ENCODE measurements at places on chromosomes 11 and 22. TPM values are rescaled to one million over a fixed set of nuclear protein-coding genes. Genes with fewer than 3 reads are reported as not detected.

Gene CBLIF
- not detected for total RNA-seq

Gene SCGB1C1
- total RNA-seq = not detected

DNA sequence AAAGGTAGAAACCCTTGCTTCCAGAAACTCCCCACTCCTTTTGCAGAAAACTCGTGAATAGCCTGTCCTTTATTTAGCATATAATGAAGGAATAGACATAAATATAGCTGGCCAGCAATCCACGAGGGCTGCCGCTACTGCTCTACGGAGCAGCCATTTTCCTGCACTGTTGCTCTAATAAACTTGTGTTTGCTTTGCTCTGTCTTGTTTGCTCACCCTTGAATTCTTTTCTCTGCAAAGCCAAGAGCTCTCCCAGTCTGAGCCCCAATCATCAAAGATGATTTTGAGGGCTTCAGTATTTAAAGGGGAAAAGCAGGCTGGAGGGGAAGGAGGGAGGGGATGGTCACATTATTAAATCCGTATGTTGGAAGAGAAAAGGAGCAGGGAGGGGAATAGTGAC, 16.6 kb upstream of the CHKA start:
- no peak for DNase-seq

- DNase-seq = no peak
Observed at GRCh38 chr11:108857382-108857781, 192.5 kb downstream of the DDX10 start.

DNA sequence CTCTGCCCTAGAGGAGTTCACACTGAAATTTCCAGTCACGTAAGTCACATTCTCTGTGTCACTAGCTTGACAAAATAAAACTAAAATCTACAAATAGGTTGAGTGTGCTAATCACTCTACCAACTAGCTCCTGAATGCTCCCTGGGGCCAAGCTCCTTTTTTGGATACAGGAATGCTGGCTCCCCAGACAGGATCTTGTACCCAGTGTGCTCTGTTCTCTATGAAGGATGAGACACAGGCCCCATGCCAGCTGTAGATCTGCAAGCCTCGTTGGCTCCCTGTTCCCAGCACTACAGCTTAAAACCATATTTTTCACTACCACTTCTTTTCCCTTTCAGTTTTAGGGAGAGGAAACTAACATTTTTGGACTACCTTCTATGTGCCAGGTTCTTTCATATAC, 3.7 kb upstream of the IPO7 start:
- DNase-seq = no peak

GRCh38 chr11:133507185-133507584, 25.1 kb downstream of the OPCML start:
- no peak for DNase-seq

- no peak for DNase-seq
Observed at GRCh38 chr11:117230286-117230961, 1.4 kb downstream of the PCSK7 start.

GRCh38 chr11:43392713-43393112, 34.0 kb downstream of the TTC17 start:
- DNase-seq = no peak
